ENCODE measurements at places on chromosomes 1 and 21. TPM values are rescaled to one million over a fixed set of nuclear protein-coding genes. Genes with fewer than 3 reads are reported as not detected.

The KCNJ9 gene
- not detected for total RNA-seq

The CFHR1 gene
- not detected for total RNA-seq

The USP48 gene
- 40.3 TPM for total RNA-seq

The LCE2C gene
- total RNA-seq = not detected

DNA sequence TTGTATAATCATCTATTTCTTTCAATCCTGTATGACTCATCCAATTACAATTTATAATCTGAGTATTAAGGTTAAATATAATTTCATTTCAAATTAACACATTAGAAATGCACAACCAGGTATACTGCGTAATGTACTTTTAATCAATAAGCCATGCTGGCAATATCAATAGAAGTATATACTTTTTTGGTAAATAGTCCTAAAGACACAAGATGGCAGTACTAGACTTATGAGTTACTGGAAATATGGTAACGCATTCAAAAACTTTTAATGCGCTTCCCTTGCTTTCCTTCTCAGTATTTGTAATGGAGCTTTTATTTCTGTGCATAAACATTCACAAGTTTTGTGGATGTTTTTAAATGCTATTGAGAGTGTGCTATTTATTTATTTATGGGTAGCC, 1162.0 kb upstream of the TMPRSS15 start:
- DNase-seq = no peak

- no peak for DNase-seq
These were observed 9.9 kb downstream of the SPRTN start for GRCh38 chr1:231347961-231348360.

- DNase-seq = no peak
These were observed 621.7 kb downstream of the LMO4 start for GRCh38 chr1:87950369-87950768.

GRCh38 chr1:161728376-161729226, 7.3 kb downstream of the FCRLB start:
- DNase-seq = no peak

DNA sequence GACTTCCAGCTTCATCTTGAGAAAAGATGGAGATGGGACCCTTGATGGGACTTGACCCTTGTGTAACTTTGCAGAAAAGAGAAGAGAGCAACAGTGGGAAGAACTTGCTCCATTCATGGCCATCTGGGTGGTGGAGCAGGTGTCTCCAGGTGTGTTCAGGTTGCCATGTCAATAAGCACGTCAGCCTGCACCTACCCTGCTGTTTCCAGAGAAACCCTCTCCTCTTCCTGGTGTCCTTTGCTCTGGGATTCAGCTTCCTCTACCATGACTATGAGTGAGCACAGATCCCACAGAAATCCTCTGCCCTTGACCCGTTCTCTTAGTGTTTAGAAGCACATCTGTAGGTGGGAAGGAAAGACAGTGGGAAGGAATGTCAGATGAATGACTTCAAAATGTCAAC, 21.8 kb upstream of the OTUD3 start:
- DNase-seq = no peak
